ENCODE measurements at places on chromosomes 12 and 14.
A peak's percentile ranks its signal among the peaks of the same experiment; 100 is the strongest.

GRCh38 chr14:22383515-22384166 lies 205.4 kb downstream of the DAD1 start:
- no peak for DNase-seq

GRCh38 chr12:92740411-92740810 lies 37.6 kb downstream of the PLEKHG7 start:
- no peak for DNase-seq

GRCh38 chr14:34872822-34873588 lies 2.2 kb downstream of the BAZ1A start:
- no peak for DNase-seq

DNA sequence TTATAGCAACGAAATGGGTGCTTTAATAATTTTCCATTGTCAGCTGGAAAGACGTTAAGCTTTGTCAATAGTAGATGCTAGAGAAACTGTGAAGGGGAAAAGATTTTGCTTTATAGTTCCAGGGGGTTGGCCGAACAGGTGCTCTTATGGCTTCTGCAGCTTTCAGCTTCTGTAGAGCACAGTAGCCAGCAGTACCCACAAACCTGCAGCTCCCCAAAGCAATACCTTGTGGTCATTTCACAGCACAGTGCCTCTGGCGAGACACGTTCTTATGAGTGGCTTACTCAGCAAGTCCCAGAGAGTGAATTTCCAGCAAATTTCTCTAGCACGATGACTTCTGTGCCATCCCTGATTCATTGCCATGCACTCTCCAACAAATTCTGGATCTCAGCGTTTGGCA lies 416.3 kb upstream of the ATP2B1 start:
- no peak for DNase-seq

DNA sequence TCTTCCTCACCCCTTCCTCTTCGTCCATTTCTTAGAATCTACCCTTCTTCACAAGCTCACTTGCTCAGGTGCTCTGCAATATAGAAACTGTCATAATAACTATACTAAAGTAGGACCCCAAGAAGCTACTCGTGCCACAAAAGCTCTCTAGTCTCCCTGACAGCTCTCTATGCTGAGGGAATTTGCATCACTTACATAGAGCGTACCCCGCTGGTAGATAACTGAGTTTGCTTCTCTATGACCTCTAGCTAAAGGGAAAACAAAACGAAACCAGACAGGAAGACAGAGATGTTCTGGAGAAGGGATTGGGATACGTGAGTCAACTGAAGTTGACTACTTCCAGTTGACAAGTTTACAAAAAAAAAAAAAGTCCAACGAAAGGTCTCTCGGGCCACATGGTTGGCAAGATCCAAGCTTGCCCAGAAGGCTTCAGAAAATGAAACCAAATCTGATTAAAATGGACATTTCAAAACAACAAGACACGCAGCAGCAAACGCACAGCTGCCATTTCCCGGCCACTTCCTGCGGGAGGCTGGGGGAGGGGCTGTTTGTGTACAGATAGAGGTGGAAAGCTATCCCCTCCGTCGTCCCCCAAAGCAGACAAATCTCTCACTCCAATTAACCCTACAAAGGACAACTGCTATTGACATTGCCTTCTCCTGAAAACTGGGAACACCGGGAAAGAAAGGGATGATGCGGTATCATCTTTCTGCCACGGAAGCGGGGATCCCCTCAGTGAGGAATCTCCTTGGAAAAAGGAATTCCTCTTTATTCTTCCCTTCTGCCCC lies 1.3 kb downstream of the BAZ2A start:
- DNase-seq: peak; percentile 81

DNA sequence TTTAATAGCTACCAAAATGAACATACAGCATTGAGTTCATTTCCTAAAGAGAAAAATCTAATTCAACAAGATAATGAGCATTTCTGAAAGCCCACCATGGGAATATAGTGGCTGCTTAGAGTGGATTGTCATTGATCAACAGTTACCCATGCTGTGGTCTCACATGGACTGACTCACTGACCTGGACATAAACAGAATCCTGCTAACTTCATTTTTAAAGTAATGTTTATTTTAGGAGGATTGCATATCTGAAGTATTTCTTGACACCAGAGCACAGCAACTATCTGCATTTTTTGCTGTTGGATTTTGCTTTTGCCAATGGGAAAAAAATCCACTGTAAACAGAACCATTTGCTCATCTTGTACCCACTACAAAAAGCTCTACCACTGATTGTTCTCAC lies 71.7 kb downstream of the KCNC2 start:
- DNase-seq: no peak

- no peak for DNase-seq
Measured at GRCh38 chr12:42932936-42933335, 343.4 kb upstream of the PRICKLE1 start.

DNA sequence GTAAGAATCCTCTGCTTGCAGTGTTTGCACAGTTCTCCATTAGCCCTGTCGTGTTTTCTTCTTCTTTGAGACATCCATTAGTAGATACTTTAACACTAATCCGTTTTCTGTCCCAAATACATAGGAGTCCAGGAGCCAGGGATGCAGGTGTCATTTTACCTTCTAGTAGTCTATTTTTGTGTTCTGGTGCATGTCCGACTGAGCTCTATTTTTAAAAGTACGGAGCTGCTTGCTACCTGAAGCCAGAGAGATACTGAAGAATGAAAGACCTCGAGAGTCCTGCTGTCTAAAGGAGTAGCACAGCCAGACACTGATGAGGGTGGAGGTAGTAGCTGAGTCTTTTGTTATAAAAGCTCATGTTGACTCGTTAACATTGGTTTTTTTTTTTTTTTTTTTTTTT lies 31.7 kb downstream of the PDE3A start:
- no peak for DNase-seq

DNA sequence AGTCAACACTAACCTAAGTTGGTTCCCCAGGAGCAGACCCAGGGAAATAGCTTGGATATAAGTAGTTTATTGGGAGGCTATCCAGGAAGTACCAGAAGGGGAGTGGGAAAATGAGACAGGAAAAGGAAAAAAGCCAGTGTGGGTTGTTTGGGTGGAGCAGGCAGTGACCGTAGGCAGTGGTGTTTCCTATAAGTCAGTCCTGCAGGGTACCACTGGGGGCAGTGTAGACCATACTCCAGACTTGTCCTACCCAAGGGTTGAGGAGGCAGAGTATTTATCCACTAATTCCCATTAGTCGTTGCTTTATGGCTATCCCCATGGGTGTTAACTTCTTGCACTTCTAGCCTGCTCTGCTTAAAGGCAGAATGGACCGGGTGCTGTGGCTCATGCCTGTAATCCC lies 6.4 kb upstream of the CCDC60 start:
- no peak for DNase-seq

DNA sequence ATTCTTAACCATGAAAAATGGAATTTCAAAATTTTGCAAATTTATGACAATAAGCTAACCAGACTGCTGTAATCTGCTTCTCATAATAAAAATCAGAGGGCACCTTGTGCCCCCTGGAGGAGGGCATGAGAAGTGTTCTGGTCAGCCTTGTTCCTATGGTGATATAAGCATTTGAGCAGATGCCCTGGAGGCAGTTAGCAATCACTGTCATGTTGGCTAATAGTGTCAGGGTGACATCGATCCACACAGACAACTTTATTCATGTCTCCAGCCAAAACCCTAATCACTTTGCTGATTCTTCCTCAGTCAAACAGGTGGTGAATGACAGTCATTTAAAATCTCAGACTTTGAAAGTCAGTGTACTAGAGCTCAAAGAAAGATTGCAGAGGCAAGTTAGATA lies 943.0 kb downstream of the GALC start:
- DNase-seq: peak; percentile 56

DNA sequence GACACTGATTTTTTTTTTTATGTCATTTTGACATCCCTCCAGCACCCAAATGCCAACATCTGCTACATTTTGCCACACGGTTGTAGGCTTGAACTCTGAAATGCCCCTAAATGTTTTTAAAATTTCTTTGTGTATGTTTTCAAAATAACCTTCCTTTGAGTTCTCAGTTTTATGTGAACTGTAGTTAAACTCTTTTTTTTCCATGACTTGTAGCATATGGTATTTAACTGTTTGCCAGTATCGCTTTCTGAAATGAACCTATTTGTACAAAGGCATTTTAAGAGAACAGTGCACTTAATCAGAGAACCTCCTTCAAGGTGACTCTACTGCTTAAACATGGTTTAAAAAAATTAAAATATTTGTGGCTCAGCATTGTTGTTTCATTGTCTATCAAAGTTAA lies 61.5 kb downstream of the PDE3A start:
- no peak for DNase-seq

- no peak for DNase-seq
Measured at GRCh38 chr12:6775185-6776174, 3.2 kb downstream of the LAG3 start.

DNA sequence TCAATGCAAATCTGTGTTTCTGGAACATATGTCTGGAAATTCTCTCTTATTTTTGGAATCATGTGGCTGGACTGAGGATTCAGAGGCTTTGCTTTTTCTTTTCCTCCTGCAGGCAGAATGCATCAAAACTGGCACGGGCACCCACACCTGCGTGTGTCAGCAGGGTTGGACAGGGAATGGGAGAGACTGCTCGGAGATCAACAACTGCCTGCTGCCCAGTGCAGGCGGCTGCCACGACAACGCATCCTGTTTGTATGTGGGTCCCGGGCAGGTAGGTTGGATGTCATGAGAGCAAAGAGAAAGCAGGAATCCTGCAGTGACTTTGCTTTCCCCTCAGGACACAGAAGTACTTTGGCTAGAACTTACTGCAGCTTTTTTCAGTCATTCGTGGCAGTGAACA lies 90.3 kb downstream of the STAB2 start:
- no peak for DNase-seq

- no peak for DNase-seq
Measured at GRCh38 chr14:31228533-31228932, 20.9 kb upstream of the HECTD1 start.

DNA sequence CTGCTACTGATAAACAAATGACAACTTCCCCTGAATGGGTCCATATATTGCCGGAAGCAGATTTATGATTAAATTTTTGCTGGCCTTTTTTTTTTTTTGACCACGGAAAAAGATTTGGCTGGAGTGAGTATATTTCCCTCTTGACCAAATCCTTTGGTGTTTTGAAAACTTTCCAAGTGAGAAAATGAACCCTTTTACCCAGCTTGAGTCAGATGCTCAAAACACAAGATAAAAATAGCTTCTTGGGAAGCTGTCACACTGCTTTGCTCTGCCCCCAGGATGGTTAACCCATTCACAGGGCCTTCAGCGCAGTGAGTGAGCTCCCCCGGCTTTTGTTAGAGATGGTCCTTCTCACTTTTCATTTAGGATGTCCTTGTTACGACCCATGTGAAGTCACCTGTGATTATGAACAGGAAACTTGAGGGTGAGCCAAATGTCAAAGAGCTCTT lies 224.3 kb downstream of the PELI2 start:
- DNase-seq: no peak

GRCh38 chr12:65891987-65892481 lies 67.8 kb downstream of the HMGA2 start:
- peak; percentile 77 for DNase-seq

GRCh38 chr12:131673888-131674257 lies 37.0 kb upstream of the SFSWAP start:
- DNase-seq: no peak

- no peak for DNase-seq
Measured at GRCh38 chr14:59200195-59200594, 11.7 kb downstream of the DAAM1 start.

- DNase-seq: no peak
Measured at GRCh38 chr14:37559386-37559785, 35.7 kb downstream of the FOXA1 start.

DNA sequence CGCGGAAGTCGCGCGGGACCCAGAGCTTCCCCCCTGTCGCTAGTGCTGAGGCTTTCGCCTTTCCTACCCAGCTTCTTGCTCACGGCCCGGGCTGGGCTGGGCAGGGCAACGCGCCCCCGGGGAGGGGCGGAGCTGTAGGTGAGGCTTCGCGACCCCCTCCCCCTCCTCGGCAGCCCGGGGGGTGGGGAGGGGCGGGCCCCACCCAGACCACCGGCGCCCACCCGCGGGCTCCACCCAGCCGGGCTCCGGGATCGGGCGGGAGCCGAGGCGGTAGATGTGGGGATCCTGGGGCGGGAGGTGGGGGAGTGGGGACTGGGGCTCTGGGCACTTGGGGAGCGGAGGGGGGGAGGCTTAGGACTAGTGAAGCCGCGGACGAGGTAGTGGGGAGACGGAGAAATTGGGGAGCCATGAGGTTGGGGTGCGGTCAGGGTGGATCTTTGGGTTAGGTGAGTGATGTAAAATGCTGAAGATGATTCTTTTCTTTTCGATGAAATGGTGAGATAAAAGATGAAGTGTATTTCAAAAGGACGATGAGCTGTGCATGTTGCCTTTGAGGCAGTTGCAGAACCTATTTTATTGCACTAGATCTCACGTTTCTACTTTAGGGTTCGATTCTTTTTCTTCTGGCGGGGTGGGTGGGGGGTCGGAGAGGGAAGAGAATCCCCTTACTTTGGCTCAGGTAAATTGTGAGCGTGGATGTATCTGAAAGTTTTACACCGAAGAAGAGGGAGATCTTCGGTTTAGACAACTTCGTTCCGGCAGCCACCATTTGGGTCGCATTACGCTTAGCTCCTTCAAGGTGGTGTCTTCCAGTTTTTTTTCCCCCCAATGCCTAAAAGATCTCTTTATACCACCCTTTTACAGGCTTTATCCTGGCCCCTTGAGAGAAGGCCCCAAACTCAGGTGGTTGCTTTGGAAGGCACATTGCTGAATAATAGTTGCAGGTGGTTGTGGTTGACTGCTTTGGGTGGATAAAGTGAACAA lies 619 bp downstream of the ERC1 start:
- no peak for DNase-seq

GRCh38 chr12:18224745-18225144 lies 36.6 kb upstream of the PIK3C2G start:
- DNase-seq: peak; percentile 63

DNA sequence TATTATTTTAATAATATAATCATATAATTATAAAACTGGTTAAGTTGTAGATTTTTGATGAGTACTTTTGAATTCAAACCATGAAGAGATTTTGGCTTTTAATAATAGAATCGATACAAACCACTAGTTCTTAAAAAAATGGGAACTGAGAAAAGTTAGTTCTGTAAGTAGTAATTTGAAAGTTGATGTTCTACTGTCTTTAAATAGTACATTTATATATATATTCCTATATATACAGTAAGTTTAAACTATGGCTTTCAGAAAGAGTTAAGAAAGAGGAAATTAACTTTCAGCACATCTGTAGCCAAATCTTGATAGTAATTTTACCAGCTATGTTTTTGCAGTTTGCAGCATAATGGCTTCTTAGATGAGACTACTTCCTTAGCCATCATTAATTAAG lies 7.8 kb downstream of the LRRK2 start:
- DNase-seq: no peak

All from eye (tissue), 1 donor.